ENCODE measurements at places on chromosomes 2 and 18.

DNA sequence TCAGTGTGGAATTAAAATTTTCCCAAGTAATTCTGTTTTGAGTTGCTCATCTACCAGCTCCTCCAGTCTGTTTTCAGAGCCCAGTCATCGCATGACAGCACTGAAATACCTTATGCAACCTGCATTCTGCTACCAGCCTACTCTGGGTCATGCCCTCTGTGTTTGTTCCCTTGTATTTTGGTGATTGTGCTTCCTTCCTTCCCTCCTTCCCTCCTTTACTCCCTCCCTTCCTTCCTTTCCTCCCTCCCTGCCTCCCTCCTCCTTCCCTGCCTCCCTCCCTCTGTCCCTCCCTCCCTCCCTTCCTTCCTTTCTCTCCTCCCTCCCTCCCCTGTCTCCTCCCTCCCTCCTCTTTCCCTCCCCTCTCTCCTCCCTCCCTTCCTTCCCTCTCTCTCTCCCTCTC, 289.6 kb downstream of the CDH2 start:
- no peak for DNase-seq

GRCh38 chr18:21361307-21361880, 119.4 kb downstream of the GREB1L start:
- DNase-seq = no peak

- DNase-seq = no peak
Measured at GRCh38 chr2:240565333-240566202, 2.7 kb upstream of the RNPEPL1 start.

GRCh38 chr2:170038734-170039133, 139.2 kb upstream of the MYO3B start:
- DNase-seq = no peak

- no peak for DNase-seq
Measured at GRCh38 chr2:1907291-1907690, 163.0 kb upstream of the PXDN start.

- DNase-seq = no peak
Measured at GRCh38 chr18:55489034-55489986, 98.7 kb downstream of the TCF4 start.

- DNase-seq = no peak
Measured at GRCh38 chr2:212249451-212249850, 289.2 kb downstream of the ERBB4 start.

DNA sequence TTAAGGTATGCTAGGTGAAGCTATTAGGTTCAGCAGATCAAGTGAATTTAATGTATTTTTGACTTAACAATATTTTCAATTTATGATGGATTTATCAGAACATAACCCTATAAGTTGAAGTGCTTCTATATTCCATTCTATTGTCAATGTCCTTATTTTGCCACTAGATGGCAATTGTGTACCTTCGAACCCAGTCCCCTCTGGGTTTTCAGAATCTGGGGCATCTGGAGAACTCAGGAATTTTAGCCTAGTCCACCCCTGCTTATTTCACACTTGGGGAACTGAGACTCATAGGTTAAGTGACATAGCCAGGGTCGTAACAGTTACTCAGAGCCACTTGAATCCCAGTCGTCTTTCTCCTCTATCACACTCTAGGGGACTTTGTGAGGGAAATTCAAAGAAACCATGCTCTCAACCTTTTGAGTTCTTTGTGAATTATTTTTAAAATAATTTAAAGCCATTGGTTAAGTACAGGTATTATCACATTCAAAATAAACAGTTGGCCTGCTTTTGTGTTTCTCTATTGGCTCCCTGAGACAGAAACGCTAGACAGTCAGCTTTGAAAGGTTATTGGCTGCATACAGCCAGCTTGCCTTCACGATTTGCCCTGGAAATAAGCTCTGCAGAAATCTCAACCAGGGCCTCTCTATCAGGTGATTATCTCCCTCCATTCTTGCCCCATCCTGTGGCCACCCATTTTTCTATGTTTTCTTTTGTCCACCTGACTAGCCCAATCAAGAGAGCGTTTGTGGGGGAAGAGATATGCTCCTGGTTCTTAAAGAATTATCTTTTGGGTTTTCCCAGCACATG, 145.0 kb downstream of the TTC27 start:
- peak; percentile 32 for DNase-seq

DNA sequence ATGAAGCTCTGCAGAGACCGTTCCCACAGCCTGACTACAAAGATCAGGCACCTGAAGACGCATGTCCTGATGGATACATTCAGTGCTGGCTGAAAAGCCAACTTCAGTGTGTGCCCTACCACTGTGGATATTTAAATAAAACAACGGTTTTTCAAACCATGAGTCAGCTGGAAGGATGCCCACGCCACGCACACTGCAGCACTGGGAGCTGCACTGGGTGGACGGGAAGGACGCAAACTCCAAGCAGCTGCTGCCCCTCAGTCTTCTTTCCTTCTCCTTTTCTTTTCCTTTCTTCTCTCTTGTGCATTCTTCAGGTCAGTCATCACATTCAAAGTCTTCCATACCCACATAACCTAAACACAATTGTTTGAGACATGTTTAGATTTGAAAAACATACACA, 7.9 kb downstream of the TMEM18 start:
- no peak for DNase-seq

- no peak for DNase-seq
Measured at GRCh38 chr2:196987649-196988364, 61.3 kb upstream of the PGAP1 start.

DNA sequence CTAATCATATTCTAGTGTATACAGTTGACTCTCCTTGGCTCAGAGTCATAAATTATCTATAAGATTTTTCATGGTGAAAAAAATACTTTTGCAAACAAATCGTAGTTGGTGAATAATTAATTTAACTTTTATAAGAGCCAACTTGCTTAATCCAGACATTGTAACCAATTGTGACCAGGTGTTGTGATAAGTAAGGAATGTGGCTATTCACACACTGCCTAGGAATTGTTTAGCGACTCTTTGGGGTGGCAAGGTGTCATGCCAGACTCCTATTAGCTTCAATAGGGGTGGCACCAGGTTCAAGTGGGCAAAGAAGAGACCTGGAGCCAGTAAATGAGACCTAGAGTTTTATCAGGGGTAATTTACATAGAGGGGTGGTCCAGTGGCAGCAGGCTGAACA, 344.7 kb upstream of the PKDCC start:
- DNase-seq = no peak

GRCh38 chr2:232974396-232974795, 38.7 kb downstream of the NGEF start:
- no peak for DNase-seq

DNA sequence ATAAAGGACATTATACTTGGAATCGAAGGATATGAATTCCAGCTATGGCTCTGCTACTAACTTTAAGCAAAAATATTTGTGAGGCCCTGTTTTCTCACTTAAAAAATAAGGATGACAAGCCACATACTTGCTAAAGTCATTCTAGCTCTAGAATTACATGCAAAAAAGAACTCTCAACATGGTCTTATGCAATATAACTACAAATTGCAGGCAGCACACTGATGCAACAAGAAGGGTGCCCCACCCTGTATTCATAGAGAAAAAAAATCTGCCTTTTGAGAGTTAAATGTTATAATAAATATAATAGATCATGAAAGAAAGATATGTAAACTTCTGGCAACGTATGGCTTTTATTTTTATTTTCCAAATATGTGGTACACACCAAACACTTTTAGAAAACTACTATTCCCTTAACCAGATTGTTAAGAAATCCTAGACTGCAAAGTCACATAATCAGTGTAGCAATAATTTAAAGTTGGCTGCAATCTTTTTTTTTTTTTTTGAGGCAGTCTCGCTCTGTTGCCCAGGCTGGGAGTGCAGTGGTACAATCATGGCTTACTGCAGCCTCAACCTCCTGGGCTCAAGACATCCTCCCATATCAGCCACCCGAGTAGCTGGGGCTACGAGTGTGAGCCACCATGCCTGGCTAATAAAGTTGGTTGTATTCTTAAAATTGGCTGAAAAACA, 40.2 kb upstream of the WDSUB1 start:
- DNase-seq = no peak

DNA sequence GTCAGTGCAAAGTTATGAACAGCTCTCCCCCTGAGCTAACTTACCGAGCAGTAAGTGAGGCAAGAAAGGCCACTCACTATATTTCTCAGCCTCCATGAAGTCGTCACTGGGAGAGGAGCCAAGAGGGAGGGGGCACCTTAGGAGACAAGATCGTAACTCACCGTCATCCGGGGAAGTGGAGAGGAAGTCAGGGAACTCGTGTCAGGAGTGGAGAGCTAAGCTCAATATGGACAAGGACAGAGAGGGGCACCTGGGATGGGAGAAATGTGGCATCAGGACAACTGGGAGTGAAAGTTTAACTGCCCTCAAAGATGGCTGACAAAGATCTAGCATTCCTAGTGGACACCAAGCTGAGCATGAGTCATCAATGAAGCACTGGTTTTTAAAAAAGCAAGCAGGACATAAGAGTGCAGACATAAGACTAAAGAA, 37.1 kb downstream of the BCL11A start:
- DNase-seq = no peak

DNA sequence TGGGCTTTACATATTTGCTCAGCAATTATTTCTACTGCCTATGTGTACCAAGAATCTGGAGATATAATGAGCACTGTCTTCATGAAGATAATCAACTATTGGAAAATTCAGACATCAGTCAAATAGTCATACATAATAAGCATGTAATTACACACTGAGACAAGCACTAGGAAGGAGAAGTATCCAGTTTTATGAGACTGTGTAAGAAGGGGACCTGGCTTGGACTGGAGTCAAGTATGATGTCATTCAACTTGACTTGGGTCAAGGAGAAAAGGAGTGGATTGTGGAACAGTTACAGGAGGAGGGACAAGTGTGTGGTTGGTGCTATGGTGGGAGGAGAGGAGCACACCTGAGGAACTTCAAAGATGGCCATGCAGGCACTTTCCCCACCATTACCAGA, 419.8 kb upstream of the TRIB2 start:
- DNase-seq = no peak

- DNase-seq = no peak
Measured at GRCh38 chr2:98827625-98828368, 96.9 kb upstream of the MGAT4A start.

GRCh38 chr2:60442608-60443007, 110.8 kb downstream of the BCL11A start:
- DNase-seq = no peak

- DNase-seq = no peak
Measured at GRCh38 chr2:17529771-17530170, 10.7 kb upstream of the VSNL1 start.

DNA sequence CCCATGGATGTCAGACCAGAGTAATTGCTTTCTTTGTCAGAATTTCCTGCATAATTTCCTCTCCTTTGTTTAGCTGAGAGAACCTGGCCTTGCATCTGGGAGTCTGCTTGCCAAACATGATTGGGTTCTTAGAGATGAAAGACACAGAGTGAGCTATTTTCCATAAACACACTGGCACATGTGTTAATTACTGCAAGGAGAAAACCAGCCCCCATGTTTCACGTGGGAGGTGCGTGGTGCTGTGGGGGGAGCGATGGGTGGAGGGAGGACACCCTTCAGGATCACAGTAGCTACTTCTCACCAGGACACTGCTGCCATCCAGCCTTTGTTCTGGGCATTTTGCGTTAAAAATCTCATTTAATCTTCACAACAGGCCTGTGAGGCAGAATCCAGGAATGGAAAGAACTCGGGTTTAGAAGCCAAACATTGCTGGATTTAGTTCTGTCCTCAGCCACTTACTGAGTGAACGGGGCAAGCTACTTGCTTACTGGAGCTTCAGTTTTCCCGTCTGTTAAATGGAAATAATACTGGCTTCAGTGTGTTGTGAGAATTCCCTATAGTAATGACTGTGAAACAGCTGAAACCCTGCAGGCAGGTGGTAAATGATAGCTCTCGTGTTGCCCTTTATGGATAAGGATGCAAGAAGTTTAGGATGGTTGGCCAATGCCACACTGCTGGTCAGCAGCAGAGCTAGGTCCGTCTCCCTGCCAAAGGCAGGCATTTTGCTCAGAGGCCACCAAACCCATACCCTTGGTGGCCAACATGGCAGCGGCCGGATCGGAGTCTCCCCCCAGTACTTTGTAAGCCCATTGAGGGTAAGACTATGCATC, 100.1 kb upstream of the ASAP2 start:
- DNase-seq = no peak

- no peak for DNase-seq
Measured at GRCh38 chr2:143162123-143162837, 33.1 kb downstream of the ARHGAP15 start.
